Activated T-cell treated with anti-CD3 and anti-CD28 coated beads for 1 hour (primary cell): ENCODE measurements at places on chromosomes 5 and 9.

DNA sequence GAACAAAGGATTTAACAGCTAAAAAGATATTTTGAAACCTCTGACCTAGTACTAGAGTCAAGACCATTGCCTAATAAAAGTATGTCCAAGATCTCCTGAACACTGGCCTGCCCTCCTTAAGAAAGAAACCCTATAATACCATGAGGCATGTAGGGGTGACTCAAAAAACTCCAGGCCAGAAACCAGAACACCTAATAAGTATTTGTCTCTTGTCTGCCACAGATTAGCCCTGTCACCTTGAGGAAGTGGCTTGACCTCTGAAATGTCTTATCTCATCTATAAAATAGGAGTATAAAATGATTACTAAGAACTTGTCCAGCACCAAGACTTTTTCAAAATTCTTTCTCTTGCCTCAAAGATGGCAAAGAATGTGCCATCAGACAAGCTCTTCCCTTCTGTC is 125.5 kb upstream of the RASGRF2 start:
- DNase-seq = no peak

DNA sequence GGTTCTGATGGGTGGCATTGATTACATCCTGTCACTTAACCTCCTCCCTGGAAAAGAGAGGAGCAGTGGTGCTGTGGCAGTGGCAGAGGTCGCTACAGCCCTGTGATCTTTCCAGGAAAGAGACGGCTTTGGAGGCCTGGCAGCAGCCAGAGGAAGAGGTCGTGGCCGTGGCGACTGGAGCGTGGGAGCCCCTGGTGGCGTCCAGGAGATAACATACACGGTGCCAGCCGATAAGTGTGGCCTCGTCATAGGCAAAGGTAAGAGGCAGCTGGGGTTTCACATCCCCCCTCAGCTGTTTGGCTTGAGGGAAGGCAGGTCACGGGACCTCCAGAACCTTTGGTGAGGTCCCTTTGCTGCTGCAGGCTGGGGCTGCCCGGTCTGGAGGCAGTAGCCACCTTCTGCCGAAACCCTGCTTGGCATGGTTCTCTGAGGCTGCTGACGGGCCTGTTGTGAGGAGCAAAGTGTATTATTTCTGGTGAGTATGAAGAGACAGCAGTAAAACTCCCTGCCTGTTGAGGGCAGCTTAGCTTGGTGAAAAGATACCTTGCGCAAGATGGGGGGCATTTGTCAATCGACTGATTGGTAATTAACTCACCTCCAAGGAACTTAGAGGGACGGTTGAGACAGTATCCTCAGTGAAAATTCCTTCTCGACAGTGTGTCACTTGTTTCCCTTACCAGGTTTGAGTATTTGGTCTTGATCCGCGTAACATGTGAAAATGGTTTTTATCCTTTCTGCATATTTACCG is 38.0 kb upstream of the PRDM12 start:
- DNase-seq = no peak

DNA sequence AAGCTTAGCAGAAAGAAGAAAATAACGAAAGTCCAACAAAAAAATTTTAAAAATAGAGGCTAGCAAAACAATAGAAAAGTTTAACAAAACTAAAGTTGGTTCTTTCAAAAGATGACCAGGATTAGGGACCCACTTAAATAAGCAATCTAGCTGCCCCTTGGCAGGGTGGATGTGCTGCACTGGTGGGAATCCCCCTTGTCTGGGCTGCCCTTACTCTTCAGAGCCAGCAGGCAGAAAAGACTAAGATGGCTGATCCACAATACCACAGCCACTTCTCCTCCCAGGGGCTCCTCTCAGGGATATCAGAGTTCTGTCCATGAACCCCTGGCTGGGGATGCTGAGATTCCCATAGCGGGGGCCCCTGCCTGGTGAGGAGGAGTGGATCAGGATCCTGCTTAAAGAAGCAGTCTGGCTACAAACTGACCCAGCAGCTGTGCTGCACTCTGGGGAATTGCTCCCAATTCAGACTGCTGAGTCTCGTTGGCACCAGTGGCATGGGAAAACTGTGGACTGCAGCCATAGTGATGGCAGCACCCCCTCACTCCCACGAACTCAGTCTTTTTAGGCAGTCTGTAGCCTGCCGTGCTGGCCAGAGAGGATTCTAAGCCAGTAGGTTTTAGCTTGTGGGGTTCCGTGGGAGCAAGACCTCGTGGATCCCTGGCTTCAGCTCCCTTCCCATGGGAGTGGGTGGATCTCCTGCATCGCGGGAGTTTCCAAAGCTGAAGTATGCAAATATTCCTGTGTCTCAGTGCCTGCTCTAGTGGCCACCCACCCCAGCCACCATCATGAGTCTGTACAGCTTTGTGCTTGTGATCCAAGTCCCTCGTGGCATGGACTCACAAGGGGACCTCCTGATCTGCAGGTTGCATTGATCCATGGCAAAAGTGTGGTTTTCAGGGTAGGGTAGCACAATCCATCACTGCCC is 2.9 kb upstream of the INSL6 start:
- no peak for DNase-seq

DNA sequence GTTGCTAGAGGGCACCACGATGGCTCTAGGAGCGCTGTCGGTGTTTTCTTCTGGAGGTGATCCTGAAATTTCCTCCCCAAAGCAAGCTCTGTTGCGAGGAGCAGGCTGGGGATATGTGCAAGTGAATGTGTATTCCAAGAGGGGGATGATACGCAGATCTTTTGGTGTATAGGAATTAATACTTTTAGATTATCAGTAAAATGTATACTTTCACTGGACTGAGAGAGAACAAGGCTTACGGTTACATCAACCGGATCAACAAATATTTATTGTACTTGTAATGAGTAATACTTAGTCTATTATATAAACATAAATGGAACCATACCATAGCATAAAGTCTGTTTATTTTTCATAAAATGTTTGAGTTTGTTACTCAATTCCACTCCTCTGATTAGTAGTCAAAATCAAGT is 632 bp upstream of the PRKAA1 start:
- no peak for DNase-seq

- no peak for DNase-seq
These were observed 214.1 kb downstream of the SMARCA2 start for GRCh38 chr9:2229109-2229721.

DNA sequence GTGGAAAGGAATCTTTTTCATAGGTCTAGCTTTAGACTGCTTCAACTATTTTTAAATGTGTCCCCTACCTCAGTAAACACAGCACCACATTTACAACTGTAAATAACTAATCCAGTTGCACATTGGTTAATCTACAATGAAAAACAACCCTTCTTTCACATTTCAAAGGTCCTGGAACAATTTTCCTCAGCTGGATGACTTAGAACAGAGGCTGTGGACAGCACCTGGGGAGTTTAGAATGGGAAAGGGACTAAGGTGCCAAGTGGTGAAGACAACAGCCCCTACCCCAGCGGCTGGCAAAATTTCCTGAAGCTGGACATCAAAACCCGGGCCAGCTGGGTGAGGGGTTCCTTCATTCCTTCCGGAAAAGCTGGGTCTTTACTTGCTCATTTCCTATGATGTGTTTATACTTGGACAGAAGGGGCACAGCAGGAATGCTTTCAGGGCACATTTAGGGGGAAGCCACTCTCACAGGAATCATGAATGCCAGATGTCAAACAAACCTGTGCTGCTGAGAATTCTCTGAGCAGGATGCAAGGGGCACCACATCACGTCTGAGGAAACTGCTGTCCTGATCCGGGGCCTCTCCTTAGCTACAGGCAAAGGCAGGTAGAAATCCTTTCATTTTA is 158.3 kb downstream of the NR2F1-AS1 start:
- no peak for DNase-seq

DNA sequence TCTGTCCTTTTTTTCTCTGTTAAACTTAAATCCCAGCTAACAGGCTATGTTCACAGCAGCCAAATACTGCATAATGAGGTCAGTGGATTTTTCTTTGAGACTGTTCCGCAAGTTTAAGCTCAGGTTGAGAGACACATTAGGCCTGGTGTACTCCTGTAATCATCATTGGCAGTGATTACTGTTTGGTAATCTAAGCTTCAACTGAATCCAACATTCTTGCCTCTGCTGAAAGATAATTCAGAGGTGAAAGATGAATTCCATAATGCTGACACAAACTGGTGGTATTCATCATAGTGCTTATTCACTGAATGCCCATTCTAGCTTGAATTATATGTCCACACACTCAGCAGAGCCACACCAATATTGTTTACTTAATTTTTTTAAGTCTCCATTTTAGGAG is 108.5 kb downstream of the NFIB start:
- DNase-seq = no peak

- DNase-seq = no peak
These were observed 11.6 kb upstream of the WHRN start for GRCh38 chr9:114516913-114517312.

DNA sequence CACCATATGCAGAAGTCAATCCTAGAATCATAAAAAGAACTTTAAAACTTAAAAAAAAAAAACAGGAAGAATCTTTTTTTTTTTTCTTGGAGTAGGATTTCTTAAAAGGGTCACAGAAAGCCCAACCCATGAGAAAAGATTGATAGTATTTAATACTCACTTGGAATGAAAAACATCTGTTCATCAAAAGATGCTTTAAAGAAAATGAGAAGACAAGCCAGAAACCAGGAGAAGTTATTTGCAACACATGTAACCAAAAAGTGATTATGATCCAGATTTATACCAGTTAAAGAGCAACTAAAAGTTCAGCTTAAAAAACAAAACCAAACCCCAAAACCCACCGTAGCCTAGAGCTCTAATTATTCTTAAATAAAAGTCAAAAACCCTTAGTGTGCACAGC is 69.3 kb downstream of the TLE4 start:
- no peak for DNase-seq

DNA sequence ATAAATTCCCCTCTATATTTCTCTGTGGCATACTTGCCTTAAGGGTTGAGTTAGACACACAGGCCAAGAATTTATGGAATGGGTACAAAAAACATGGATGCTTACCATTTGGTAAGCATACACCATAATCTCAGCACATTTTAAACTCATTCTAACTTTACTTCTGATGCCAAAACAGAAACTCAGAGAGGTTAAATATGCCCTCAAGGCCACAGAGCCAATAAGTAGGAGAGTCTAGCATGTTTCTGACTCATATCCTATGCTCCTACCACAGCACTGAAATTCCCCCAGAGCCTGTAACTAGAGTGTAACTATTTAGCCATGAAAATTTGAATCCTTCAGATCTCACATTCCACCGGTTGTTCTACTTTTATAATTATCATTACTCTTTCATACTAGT is 559.7 kb downstream of the ACTL7B start:
- DNase-seq = no peak

GRCh38 chr9:113906411-113907110 is 30.5 kb downstream of the ZNF618 start:
- no peak for DNase-seq

GRCh38 chr5:5350101-5350500 is 72.4 kb upstream of the ICE1 start:
- DNase-seq = no peak

GRCh38 chr5:50302815-50303490 is 138.1 kb downstream of the EMB start:
- DNase-seq = no peak

- DNase-seq = no peak
These were observed 983 bp downstream of the GCNT1 start for GRCh38 chr9:76459694-76460635.
